Panc1 (cell line): ENCODE measurements at places on chromosomes 1 and 21.

- DNase-seq, result no peak
Observed at GRCh38 chr1:166122873-166123466, 43.8 kb downstream of the FAM78B start.

- DNase-seq, result no peak
Observed at GRCh38 chr1:224727351-224728289, 111.5 kb downstream of the CNIH3 start.

- no peak for DNase-seq
Observed at GRCh38 chr1:218480137-218480536, 135.0 kb downstream of the TGFB2 start.

GRCh38 chr1:147620543-147620942, 49.8 kb downstream of the ACP6 start:
- no peak for DNase-seq

DNA sequence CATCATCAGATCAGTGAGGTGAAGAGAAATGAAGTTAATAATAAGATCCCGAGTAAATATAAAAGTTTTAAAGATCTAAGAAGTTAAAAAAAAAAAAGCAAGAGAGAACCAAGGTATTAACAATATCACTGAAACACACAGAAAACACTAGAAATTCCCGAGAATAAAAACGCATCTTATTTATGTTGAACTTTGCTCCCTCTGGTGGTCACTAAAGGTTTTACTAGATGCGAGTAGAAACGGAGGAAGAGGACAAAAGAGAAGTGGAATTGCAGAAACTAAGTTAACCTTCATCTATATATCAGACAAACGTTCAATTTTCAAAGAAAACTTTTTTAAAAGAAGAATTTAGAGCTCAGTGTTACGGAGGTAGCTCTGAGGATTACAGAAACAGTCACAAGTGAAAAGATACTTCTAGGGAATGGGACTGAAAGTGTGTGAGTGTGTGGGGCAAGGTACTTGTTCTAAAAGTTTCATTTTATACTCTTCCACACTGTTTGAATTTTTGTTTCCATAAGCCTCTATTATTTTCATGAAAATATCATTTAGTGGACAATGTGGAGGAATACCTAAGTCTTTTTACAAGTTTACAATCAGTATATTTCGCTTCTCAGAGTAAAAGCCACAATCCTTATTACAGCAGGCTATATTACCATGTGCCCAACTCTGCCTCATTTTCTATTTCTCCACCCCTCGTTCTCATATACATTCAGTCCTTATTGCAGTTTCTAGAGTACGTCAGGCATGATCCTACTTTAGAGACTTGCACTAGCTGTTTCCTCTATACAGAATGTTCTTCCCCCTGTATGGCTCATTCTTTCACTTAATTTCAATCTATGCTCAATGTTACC, 19.7 kb downstream of the ACBD6 start:
- peak; percentile 36 for DNase-seq

DNA sequence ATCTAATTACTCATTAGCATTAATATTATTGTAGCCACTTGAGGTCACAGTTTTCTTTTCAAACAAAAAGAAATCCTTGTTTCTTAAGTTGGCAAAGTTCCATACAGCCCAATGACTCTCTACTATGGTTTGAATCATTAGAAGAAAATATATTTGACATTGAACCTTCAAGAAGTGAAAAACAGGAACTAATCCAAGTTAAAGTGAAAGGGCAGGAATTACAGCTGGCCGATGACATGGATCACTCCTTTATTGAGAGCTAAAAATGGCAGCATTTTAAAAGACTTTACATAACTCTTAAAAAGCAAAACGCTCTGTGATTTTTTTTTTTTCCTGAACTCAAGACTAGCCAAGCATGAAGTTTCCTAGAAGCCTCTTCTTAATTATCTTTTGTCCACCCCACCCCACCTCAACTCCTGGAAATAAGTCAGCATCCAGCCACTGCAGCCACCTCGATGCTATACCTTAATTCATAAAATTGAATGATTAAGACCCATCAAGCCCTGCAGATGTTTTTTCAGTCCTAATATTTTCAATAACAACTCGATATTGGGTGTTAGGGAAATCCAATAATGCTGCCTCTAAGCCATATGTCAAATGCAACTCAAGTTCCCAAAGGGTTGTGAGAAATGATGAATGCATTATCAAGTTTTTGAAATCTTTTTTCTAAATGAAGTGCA, 323.1 kb downstream of the HHIPL2 start:
- DNase-seq, result no peak

DNA sequence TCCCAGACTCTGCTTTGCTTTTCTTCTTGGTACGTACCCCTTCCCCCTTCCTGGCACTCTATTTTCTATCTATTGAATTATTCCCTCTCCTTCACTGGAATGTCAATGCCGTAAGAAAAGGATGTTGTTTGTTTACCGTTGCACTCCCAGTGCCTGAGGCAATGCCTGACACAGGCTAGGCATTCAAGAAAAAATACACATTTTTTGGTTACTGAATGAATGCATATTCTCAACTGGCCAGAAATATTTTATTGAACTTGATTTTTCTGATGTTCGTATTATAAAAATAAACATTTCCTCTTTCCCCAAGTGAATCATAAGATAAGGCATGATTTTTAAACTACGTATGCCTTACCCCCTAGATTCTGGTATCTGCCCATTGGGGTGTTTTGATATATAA, 41.2 kb downstream of the GNG12 start:
- no peak for DNase-seq

GRCh38 chr1:89451011-89451410, 73.6 kb upstream of the LRRC8B start:
- DNase-seq, result no peak

- peak; percentile 58 for DNase-seq
Observed at GRCh38 chr1:180252638-180253536, 22.8 kb downstream of the LHX4 start.

- no peak for DNase-seq
Observed at GRCh38 chr1:17632541-17633184, 93.2 kb downstream of the ARHGEF10L start.

GRCh38 chr1:212498283-212499040, 65.7 kb downstream of the NENF start:
- DNase-seq, result no peak

- DNase-seq, result no peak
Observed at GRCh38 chr21:29233611-29234540, 64.8 kb upstream of the BACH1 start.

- DNase-seq, result no peak
Observed at GRCh38 chr1:11704194-11704529, 12.7 kb downstream of the DRAXIN start.

GRCh38 chr1:200628223-200628881, 7.8 kb upstream of the KIF14 start:
- DNase-seq, result no peak

GRCh38 chr1:188941986-188942385, 1535.7 kb downstream of the BRINP3 start:
- DNase-seq, result no peak

DNA sequence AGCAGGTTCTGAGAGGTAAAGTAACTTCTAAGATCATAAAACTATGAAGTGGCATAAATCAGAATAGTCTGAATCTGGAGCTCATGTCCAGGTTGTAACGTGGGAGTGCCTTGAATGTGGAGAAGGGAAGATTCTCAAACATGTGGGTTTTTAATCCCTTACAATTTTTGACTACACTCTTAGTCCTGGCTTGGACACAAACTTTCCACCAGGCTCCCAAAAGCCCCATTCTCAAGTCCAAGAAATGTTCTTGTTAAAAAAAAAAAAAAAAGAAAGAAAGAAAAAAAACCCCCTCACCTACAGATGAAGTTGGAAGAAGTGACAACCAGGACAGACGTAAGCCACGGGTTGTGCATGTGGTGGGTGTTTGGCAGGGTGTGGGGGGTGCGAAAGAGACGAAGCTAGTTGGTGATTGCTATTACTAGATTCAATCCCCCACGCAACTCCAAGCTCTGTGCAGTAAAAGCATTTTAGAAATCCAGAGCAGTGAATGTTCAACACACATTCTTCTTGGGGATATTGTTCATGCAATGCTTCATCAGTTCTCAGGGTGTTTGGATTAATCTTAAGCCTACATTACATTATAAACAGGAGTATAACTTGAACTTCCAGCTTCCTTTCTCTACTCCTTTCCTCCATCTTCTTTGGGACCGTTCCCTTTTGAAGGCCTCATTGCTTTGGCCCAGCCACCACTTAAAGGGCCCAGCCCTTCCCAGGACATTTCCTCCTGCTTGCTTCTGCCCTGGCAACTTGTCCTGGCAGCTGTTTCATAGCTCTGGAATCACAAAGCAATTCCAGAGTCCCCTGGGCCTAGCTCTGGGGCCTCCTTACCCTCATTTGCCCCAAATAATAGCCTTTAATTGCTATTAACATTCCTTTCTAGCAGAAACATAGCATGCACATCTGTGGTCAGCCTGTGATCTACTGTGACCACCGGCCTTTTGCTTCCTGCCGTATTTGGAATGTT, 41.8 kb downstream of the PHC2 start:
- DNase-seq, result no peak

- DNase-seq, result no peak
Observed at GRCh38 chr1:76942549-76942948, 75.3 kb downstream of the ST6GALNAC5 start.

GRCh38 chr1:245751726-245752470, 597.1 kb downstream of the KIF26B start:
- no peak for DNase-seq

DNA sequence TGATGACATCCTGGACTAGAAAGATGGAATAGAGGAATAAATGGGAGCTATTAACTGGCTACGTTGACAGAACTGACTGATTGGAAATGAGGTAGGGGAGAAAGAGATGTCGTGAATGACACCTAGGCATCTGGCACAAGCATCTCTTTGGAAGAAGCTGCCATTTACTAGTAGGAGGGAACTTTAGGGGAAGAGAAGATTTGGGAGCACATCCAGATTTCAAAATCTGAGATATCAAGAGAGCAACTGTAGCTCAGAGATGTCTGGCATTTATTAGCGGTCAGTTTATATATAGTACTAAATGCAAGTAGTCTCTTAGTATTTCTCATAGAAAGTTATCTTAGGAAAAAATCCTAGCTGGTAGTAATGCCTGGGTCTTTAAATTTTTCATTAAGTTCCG, 131.9 kb upstream of the C1orf105 start:
- no peak for DNase-seq

DNA sequence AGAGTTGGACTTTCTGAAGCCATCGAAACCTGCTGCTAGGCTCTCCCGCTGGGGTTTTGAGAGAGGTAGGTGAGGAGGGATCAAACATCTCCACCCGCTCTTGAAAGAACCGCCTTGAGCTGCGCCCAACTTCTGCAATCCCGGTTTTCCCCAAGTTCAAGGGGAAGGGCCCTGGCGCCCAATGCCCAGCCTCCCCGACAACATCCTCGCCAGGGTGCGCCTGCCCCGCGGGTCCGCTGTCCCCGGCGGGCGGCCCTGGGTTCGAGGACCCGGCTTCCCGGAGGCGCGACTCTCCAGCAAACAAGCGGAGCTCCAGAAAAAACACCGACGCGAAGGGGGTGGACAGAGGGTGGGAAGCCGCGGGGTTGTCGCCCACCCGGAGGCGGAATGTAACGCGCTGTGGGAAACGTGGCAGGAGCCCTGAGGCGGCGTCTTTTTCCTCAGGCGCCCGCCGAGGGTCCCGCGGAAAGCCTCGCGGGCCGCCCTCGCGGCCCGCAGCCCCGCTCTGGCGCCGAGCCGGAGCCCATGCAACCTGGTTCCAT, 607 bp downstream of the BTG3 start:
- no peak for DNase-seq

GRCh38 chr1:42618866-42619265, 39.4 kb upstream of the PPIH start:
- no peak for DNase-seq

DNA sequence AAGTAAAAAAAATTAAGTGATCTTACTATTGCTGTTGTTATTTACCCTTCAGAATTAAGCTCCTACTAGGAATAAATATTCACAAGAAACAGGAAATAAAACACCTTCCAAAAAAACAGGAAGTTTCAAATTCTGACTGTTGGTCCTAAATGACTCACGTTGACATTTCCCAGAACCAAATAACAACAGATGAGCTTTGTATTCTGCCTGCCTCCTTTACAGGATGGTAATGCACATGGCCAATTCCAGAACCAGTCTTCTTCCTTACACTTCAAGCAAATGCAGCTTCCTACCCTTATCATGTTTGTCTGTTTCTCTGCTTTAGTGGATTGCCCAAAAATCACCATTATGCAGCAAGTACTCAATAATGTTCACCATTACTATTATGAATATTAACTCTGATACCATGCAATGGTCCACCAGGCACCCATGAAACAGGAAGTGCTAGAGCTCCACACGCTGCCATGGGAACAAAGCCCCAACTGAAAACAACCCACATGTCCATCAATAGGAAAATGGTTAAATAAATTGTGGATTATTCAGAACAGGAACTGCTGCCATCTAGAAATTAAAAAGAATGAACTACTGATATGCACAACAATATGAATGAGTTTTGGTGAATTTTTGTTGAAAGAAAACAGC, 8.9 kb downstream of the CASP9 start:
- DNase-seq, result no peak

DNA sequence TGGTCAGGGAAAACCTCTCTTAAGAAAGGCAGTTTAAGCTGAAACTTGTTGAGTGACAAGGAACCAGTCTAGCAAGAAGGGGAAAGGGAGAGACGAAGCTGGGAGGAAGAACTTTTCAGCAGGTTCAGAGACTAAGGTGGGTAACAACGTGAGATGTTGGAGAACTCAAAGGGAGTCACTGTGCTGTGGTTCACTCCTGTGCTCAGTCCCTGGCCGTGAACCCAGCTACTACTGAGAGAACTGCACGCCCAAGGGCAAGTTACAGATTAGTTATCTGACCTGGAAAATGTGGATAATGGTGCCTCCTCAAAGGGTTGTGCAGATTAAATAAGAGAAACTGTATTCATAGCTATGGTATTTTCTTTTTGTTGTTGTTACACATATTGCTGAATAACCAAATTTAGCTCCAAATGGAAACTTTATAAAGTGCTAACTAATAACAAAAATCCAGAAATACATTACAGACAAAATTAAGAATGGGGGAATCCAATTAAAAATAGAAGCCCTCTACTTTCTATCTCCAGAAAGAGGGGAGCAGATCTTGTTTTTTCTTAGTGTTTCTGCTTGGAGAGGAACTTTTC, 2.9 kb downstream of the ZBTB40 start:
- DNase-seq, result no peak

- no peak for DNase-seq
Observed at GRCh38 chr1:184017306-184017705, 20.2 kb downstream of the COLGALT2 start.
